ENCODE measurements at places on chromosomes 16 and 17. TPM values are rescaled to one million over a fixed set of nuclear protein-coding genes. Genes with fewer than 3 reads are reported as not detected.

CES3 gene
- total RNA-seq, result 0.55 TPM

KRT34 gene
- not detected for total RNA-seq

DNA sequence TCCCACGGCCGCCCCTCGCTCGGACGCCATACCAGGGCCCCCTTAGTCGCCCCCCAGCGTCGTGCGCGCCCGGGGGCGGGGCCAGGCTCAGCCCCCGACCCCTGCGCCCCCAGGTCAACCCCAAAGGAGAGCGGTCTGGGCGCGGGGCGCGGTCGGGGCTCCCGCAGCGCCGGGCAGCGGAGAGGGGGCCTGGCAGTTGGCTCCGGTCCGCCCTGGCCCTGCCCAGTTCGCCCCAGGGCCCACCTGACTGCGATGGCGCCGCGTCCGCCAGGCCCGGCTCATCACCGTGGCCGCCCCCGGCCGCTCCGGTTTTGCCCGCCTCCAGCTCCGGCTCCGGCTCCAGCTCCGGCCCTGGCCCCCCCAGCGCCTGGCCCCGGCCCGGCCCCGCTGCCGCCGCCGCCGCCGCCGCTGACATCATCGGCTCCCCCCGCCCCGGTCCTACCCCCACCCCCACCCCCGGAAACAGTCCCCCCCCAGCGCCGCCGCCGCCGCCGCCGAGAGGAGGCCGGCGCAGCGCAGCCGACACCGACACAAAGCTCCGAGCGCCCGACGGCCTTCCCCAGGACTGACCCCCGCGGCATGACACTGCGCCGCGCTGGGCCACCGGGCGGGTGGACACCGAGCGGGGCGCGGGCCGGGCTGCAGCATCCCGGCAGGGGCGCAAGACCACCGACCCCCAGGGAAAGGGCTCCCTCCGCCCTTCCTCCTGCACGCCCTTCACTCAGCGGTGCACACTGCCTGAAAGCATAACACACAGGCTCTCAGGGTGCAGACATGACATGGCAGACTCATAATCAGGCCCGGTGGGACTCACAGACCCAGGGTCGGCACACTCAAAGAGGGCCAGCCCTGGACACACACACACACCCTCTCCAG, at the start of gene ZBTB4:
Gene ZBTB4, minus strand, starts transcription at position 419 of the 876 bp plus-strand sequence. CDS start 12,830 bp downstream, outside the sequence.
- H3K27ac ChIP-seq, result peak within 1 kb of the TSS; percentile 94
- H3K27me3 ChIP-seq, result no peaks in the 10 kb centered on the region
- H3K36me3 ChIP-seq, result no peaks in the 10 kb centered on the region
- peak within 1 kb of the TSS; percentile 100 for H3K4me3 ChIP-seq

- peak overlapping the region; percentile 65 for H3K4me3 ChIP-seq
- H3K36me3 ChIP-seq, result no peaks in the 10 kb centered on the region
- peaks cover 16% of the 10 kb centered on the region for H3K4me1 ChIP-seq
- DNase-seq, result peak; percentile 88
Observed at GRCh38 chr16:21301168-21301894, 23.2 kb upstream of the CRYM start.

ZNF750 gene
- not detected for total RNA-seq

- DNase-seq, result no peak
- H3K36me3 ChIP-seq, result no peaks in the 10 kb centered on the region
- H3K27me3 ChIP-seq, result no peaks in the 10 kb centered on the region
- no peaks in the 10 kb centered on the region for H3K4me1 ChIP-seq
Observed at GRCh38 chr16:11966173-11966572, 1.2 kb downstream of the TNFRSF17 start.

HBA2 gene
- total RNA-seq, result not detected

DNA sequence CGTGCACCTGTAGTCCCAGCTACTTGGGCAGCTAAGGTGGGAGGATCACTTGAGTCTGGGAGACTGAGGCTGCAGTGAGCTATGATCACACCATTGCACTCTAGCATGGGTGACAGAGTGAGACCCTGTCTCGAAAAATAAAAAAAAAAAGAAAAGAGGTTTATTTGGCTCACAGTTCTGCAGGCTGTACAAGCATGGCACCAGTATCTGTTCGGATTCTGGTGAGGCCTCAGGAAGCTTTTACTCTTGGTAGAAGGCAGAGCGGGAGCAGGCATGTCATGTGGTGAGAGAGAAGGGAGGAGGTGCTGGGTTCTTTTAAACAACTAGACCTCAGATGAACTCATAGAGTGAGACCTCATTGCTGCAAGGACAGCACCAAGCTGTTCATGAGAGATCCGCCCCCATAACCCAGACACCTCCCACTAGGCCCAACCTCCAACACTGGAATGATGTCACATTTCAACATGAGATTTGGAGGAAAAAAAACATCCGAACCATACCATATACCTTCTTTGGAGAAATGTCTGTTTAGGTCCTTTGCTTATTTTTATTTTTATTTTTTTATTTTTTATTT, 10.3 kb upstream of the RMI2 start:
- H3K4me3 ChIP-seq, result no peak overlapping the region
- no peak for DNase-seq
- no peak overlapping the region for H3K27ac ChIP-seq
- H3K27me3 ChIP-seq, result no peaks in the 10 kb centered on the region

VAT1 gene
- 147 TPM for total RNA-seq

LGALS9 gene
- total RNA-seq, result 33.2 TPM

- no peaks in the 10 kb centered on the region for H3K27me3 ChIP-seq
- DNase-seq, result peak; percentile 32
- H3K4me3 ChIP-seq, result no peak overlapping the region
- H3K27ac ChIP-seq, result no peak overlapping the region
- H3K36me3 ChIP-seq, result no peaks in the 10 kb centered on the region
Observed at GRCh38 chr16:67708368-67708771, 10.7 kb downstream of the GFOD2 start.

KRT33B gene
- total RNA-seq, result not detected

- H3K4me1 ChIP-seq, result peaks cover 100% of the 10 kb centered on the region
- H3K36me3 ChIP-seq, result no peaks in the 10 kb centered on the region
- peak; percentile 74 for DNase-seq
- no peak overlapping the region for H3K4me3 ChIP-seq
- peak overlapping the region; percentile 95 for H3K27ac ChIP-seq
- H3K27me3 ChIP-seq, result no peaks in the 10 kb centered on the region
Observed at GRCh38 chr17:77382966-77383612, 242.3 kb downstream of the SEC14L1 start.

DNA sequence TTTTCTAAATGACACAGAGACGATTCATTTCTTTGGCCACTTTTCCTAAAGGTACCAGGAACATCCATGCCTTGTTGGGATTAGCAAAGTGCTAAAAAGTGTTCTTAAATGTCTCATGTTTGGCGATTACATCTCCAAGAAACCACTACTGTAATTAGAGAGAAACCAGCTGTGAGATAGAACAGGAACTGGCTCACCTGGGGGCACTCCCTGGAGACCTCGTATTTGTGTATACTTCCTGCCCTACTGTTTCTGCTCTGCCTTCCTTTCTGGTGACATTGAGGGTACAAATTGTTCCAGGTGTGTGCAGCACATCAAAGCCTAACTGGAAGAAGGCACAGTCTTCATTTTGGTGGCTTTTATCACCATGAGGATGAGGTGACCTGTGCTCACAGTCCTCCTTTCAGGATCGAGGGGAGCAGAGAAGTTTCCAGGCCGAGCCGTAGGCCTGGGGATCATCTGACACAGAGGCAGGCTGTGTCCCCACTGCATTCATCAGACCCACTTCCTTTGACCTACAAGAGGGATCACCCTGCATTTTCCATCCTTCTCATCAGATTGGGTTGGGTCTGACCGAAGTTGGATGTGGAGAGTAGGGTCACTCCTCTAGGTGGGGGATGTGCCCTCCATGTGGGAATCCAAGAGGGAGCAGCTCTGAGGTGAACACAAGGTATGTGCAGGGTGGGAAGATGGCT, 23.7 kb downstream of the CCL4 start:
- no peak for DNase-seq
- no peaks in the 10 kb centered on the region for H3K4me1 ChIP-seq
- H3K36me3 ChIP-seq, result no peaks in the 10 kb centered on the region
- H3K27me3 ChIP-seq, result no peaks in the 10 kb centered on the region
- H3K27ac ChIP-seq, result no peak overlapping the region

NUPR1 gene
- total RNA-seq, result 56.0 TPM

CHST5 gene
- total RNA-seq, result not detected
